CD8-positive, alpha-beta memory T cell (primary cell): ENCODE measurements at places on chromosomes 2 and 18.

DNA sequence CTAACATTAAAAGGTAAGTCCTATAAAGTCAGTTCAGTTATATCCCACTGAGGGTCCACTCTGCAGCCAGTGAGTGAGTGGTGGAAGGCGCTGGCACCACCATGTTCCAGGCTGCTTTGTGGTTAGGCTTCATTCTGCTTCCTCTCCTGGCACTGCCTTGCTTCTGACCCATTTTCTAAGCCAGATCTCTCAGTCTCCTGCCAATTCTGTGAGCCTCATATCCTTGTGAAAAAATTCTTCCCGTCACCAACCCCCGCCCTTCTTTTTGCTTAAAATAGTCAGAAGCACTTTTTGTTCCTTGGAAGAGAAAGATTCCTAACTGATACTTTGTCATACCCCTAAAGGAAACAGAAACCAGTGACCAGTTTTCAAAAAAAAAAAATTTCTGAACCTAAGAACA is 139.8 kb upstream of the NCK2 start:
- no peak for DNase-seq

DNA sequence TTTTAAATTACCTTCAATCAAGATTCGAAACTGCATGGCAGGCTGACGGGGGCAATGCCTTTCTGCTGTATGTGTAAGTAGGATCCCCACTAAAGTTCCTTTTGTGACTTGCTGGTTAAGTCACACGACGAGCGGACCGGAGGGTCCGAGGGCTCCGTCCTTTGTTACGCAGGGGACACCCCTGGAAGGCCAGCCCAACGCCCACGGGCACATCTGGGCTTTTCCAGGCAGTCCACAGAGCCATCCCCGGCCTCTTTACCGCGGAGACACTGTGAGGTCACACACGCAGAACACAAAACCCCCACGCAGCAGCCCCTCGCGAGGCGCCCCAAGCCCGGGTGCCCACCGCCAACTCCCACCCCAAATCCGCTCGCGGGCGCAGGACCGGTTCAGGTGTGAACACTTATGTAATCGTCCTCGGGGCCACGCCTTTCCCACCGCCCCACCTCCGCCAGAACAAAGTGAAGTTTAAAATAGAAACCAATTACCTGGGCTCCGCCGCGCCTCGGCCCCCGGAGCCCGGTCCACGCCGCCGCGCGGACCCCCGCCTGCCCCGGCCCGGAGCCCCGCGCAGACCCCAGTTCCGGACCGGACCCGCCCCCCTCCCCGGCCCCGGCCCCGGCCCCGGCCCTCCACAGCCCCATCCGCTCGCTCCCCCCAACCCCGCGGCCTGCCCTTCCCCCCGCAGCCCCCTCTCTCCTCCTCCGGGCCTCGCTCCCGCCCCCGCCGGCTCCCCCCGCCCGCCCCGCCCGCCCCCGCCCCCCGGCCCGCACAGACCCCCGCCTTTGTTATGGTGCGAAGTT is 4.2 kb downstream of the ZNF516 start:
- peak; percentile 59 for DNase-seq

DNA sequence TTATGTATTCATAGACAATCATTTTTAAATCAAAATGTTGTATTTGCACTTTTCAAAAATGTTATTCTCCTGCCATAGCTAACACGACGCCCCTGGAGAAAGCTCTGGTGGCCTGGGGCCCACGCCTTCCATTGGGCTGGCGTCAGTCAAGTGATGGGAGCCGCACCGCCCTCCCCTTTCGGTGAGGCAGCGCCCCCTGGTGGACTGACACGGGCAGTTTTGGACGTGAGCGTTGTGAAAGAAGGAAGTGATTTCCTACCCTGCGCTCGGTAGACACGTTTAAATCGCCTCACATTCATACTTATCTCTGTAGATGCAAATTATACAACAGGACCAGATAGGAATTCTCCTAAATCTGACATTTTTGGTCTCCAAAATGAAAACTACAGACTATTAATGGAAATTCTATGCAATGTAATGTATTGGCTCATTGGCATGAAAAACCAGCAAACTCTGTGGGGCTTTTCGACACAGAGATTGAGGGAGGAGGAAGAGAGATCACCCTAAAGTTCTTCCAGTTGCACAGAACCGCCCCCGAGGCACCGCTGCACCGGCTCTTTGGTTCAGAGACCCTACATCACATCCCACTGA is 326.2 kb upstream of the SOX11 start:
- DNase-seq, result no peak

DNA sequence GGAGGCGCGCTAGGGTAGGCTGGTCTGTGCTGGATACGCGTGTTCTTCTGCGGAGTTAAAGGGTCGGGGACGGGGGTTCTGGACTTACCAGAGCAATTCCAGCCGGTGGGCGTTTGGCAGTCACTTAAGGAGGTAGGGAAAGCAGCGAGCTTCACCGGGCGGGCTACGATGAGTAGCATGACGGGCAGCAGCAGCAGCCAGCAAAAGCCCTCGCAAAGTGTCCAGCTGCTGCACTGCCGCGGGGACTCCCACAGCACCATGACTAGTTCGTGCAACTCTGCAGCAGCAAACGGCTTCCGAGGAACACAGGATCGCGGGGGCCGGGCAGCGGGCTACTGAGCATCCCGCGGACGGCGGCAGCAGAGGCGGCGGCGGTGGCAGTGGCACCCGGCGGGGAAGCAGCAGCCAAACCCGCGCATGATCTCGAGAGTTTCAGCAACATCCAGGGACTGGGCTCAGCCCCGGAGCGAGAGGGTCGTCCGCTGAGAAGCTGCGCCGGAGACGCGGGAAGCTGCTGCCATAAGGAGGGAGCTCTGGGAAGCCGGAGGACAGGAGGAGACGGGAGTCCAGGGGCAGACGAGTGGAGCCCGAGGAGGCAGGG is 368 bp downstream of the TMEFF2 start:
- no peak for DNase-seq

DNA sequence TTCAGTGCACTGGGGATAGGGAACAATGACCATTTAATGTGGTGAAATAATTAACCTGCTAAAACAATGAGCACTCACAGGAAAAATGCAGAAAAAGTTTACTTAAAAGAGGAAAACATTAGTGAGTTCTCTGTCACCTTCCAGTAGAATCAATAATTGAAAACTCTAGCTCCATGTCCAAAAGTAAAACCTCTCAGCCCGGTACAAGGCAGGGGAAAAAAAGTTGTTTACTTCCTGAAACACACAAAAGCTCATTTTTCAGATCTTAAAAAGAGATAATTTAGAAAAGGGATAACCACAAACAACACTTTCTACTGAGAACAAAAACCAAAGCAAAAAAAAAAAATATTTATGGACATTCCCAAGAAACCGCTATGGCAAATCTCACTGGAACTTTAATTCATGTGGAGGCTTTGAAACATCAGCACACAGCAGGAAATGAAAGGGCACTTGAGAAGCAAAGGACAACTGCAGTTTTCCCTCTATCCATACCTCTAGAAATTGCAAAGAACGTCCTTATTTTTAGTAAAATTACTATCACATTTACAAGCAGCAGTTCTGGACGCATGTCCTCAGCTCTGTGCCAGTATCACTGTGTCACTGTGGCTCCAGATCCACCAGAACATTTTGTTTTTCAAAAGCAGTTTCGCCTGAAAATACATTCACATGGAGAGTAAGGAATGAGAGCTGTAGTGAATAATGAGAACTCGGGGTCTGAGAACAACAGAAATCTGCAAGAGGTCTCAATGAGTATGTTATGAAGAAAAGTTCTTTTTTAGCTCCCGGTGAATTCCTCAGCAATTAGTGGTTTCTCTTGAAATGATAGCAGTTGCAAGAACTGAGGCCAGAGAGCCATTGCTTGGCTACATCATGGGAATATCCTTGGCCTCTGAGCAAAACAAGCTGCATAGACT is 44.7 kb upstream of the DNAH7 start:
- DNase-seq, result no peak

DNA sequence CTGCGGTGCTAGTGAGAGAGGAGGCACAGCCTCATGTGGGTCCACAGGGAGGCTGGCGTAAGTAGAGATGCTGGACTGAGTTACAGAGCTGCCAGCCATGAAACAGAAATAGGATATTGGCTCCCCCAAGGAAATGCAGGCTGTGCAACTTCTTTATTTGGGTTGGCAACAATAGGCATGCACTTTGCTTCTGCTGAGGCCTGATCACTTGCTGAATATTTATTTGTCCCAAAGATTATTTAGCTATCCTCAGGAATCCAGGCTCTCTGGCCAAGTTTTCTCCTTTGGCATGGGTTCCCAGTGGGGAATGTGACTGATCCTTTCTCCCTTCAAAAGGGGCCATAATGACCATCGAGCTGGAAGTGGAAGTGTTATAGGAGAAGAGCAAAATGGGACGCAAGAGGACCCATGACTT is 60.0 kb downstream of the MAPK4 start:
- DNase-seq, result no peak

DNA sequence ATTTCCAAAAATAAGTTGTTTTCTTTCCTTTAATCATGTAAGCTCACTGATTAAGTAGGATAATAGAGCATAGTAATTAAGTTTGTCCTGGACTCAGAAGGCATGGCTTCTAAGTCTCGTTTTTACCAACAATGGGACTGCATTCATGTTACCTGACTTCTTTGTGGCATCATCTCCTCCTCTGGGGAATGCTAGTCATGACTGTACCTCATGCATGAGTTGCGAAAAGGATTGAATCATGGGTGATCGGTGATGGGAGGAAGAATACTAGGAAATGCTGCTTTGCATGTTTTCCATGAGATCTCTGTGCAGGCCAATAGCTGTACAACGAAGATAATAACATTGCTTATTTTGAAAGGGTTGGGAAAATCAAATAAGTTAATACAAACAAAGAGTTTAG is 981.6 kb downstream of the CNTNAP5 start:
- no peak for DNase-seq

- no peak for DNase-seq
Measured at GRCh38 chr2:130787841-130788240, 32.5 kb downstream of the AMER3 start.

DNA sequence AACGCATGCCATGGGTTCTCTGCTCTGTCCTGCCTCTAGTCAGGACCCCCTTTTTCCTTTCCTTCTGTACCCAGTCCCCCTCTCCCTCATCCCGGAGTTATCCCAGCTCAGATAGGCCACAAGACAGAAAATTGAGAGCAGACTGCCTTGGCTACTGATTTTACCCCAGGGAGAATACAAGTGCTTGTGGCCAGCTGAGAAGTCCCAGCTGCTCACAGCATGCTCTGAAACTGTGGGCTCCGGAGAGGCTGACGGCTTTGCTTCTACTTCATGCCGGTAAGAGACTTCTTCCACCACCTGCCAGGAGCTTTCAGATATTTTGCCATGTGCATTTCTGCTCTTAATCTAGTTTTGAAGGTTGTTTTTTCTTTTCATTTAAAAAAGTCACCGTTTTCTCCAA is 20.0 kb upstream of the SIX2 start:
- DNase-seq, result no peak
